Activated CD4-positive, alpha-beta T cell treated with anti-CD3 and anti-CD28 coated beads, Interleukin-2, amount 50 U/mL, for 4 hours (primary cell): ENCODE measurements at places on chromosomes 11 and 22.
A peak's percentile ranks its signal among the peaks of the same experiment; 100 is the strongest.

- DNase-seq = no peak
These were observed at the start of gene RAPSN for GRCh38 chr11:47448566-47449427. RAPSN (minus strand) TSS chr11:47449136; CDS start chr11:47448964, 172 bp downstream.

- DNase-seq = no peak
These were observed 93.7 kb downstream of the FCHSD2 start for GRCh38 chr11:73048446-73048845.

DNA sequence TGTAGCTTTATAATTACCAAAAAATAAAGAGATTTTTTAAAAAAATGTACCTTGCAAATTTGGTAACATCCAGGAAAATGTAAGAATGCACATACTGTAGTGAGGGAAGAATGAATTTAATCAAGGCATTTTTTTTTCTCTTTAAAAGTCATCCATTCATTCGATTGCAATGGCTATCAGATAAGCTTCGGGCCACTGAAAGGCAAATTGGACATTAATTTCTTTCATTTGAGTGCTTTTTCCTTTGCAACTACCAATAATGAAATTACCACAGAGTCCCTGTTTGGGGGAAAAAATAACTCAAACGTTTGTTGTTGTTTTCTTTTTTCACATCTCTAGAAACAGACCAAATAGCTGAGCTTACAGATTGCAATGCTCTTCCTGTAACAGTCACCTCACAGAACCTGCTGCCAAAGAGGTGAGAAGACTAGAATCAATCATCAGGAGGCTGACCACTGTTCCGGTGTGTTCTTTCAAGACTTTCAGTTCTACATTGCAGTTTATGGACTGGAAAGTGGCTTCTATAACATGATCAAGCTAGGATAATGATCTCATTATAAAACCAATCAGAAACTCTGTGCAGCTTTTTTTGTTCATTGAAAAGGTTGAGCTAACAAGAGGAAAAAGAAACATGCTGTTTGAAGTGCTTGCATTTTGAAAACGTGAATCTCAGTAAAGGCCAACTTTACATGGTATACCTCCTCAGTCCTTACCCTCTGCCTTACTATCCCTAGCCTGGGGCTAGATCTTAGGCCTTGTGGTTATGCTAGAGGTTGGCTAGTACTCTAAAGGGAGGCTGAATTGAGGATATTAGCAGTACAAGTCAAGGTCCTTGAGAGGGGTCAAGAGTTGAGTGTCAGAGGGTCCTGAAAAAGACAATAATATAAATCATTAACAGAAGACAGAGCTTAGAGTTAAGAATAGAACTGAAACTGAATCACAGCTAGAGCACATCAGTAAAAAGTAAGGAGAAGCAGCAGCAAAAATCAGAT lies 1276.1 kb downstream of the LRRC4C start:
- DNase-seq = no peak

- DNase-seq = no peak
These were observed 84.4 kb downstream of the CD44 start for GRCh38 chr11:35223371-35223796.

GRCh38 chr22:20994128-20994901 lies 7.6 kb downstream of the THAP7 start:
- no peak for DNase-seq

DNA sequence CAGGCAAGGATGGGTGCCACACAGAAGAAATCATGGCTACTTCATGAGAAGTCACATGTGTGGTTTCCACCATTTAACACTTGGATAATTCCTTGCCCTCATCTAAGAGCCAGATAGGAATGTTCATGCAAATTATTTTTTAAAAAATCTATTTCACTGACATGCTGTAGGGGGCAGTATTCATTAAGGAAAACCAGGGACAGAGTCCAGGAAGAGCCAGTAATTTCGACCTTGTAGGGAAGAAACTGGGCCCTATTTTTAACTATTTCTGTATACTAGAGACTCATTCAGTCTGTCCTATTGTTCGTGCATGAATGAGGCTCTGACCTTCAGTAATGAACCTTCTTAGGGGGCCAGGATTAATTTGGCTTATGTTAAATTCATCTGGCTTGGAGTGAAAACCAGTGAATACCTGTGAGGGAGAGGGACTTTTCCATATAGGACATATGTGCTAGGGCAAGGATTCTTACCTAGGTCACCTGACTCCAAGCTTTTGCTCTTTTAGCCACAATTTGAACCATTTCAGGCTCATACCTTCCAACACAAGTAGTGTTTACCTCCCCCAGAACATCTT lies 192.7 kb downstream of the NAV2 start:
- no peak for DNase-seq

DNA sequence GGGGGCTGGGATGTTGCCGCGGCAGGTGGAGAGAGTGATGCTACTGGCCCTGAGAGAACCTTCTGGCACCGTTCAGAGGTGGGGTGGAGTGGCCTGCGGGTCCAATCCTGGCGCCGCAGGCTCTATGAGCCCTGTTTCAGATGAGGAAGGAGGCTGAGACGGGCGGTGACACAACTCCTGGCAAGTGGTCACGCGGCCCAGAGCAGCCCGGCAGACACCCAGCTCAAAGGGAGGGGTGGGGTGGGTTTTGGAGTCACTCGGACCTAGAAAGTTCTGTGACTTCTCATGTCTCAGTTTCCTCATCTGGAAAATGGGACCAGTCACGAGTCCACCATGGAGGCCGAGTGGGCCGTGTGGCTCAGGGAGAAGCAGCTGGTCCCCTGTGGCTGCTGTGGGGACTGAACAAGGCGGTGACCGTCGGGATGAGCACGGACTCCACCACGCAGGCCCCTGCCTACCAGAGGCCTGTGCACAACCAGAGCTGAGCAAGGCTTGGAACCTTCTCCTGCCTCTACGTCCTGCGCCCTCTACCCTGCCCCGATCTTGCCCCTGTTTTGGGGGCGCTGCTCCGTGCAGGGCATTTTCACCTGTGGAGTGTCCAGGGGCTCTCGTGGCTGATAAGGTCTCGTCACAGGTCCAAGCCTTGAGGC lies 3.7 kb downstream of the TSPO start:
- DNase-seq = no peak

- no peak for DNase-seq
These were observed 493.6 kb upstream of the FAT3 start for GRCh38 chr11:91731051-91731450.

DNA sequence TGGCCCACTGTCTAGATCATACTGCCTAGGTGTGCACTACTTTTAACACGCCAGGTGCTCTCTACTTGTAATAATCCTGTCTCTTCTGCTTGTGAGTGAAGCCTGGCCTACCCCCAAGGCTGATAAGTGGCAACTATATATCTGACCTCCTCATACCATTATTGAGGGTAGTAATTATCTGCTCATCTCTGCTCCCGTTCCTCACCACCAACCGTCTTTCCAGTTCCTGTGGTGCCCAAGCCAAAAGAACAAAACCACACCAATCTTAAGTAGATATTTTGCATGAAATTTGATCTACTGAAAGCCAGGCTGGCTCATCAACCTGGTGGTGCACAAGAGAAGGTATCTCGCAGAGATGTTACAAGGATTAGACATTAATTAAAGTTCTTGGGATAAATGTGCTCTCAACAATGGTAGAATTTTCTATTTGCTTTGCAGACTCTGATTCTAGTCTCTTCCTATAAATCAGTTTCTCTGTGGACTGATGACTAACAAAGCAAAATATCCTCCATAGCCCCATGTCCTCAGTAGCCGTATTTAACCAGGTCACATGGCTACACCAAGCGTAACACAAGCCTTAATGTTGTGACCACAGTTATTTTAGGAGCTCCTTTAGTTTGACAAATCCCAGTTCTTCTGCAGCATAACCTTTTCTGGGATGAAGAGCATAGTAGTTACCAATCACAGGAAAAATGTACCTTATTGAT lies 267.2 kb downstream of the NTM start:
- DNase-seq = no peak

GRCh38 chr11:108818971-108819370 lies 154.1 kb downstream of the DDX10 start:
- no peak for DNase-seq

DNA sequence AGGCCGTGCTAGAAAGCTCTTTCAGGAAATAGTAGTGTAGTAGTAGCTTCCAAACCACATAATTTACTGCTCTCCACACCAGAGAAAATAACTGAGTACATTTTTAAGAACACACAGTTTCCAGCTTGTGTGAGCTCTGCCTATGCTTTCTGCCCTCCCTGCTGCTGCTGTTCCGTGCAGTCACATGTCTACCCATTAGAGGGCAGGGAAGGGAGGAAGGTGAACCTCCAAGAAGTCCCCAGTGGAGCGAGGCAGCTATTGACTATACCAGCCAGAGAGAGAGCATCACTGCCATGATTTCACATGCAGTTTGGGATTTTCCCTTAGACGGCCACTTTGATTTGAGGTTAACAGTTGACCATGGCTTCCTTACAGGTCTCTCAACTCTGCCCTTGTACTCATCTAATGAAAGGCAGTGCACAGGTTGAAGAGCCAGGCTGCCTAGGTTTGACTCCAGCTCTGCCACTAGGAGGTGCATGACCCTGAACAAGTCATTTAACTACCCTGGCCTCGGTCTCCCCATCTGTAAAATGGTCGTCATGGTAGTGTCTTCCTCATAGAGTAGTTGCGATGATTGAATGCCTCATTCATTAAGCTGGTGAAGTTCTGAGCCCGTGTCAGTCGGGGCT lies 19.7 kb upstream of the CTTN start:
- DNase-seq = no peak

- DNase-seq = peak; percentile 44
These were observed 7.5 kb downstream of the DPAGT1 start for GRCh38 chr11:119093942-119094815.

DNA sequence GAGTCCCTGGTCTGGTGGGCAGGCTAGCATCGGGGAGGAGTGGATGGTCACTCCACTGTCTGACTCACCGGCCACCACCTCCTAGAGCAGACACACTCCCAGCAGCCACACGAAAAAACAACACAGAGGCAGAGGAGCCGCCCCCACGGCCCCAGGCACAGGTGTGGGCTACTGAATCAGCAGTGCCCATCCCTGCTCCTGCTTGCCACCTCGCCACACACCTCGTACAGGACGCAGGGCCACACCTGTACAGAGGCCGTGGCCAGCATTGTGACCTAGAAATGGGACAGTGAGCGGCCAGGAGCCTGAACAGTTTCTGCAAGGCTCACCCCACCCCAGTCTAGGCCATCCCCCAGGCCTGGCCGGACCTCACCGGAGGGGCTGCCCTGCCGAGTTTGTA lies 14.0 kb downstream of the TRIM29 start:
- no peak for DNase-seq

GRCh38 chr11:44661311-44661717 lies 65.4 kb upstream of the TSPAN18 start:
- DNase-seq = no peak

DNA sequence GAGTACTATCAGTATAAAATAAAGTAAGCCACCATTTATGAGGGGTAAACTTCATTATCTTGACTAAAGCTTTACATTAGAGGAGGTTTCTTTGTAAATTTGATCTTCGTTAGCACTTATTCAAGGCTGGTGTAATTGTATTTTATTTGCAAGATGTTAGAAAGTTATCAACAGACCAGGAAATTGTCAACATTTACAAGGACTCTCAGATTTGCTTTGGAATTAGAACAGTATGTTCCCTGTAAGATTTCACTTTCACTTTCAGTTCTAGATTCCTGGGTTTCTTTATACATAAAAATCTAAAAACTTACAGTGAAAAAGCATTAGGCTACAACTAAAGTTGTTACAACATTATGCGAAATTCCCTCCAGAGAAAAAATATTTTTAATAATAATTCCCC lies 4.6 kb upstream of the BIRC3 start:
- no peak for DNase-seq

- DNase-seq = no peak
These were observed 48.7 kb downstream of the KCNQ1OT1 start for GRCh38 chr11:2651054-2651617.

- no peak for DNase-seq
These were observed 720 bp upstream of the MED17 start for GRCh38 chr11:93783362-93783761.

- DNase-seq = no peak
These were observed 6.5 kb downstream of the MLC1 start for GRCh38 chr22:50078761-50079160.

DNA sequence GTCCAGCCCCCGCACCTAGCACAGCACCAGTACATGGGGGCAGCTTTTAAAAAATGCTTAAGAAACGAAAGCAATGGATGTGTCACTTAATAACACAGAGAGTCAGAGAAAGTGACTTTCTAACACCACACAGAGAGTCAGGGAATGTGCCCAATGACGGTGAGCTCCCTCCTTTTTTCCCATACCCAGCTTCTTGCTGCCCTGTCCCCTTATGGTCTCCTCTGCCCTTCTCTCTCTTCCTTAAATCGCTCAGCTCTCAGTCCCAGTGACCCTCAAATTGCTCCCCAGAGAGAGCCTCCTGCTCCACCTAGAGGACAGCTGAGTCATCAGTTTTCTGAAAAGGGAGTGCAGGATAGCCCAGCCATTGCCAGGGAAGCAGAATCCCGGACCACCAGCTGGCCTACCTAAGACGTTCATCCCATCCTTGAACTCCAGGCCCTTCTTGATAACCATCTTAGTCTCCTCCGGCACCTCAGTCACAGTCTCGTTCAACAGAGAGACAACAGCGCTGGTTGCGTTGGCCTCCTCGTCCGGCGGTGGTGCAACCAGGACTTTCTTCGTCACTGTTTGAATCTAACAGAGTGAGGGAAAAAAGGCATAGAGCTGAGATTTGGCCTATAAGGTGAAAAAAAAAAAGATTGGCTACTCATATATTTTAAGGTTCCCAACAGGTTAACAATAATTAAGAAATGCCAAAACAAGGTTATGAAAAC lies 113.5 kb downstream of the SLC1A2 start:
- DNase-seq = peak; percentile 16

GRCh38 chr11:59186130-59186594 lies 14.2 kb downstream of the DTX4 start:
- DNase-seq = peak; percentile 32

- DNase-seq = no peak
These were observed 11.9 kb downstream of the PLAAT2 start for GRCh38 chr11:63551091-63551888.

DNA sequence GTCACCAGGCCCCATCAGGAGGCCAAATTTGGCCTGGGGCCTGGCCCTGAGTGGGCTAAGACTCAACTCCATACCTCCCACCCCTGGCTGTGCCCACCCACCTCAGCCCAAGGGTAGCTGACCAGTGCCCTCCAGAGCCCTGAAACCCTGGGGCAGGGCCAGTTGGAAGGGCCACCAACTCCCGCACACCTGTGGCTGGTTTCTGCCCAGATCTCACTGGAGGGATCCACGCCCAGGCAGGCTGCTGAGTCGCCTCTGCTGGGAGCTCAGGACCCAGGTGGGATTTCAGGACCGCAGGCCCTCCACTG lies 8.9 kb upstream of the PIM3 start:
- no peak for DNase-seq

- no peak for DNase-seq
These were observed 52.0 kb upstream of the SUSD2 start for GRCh38 chr22:24129263-24129651.

DNA sequence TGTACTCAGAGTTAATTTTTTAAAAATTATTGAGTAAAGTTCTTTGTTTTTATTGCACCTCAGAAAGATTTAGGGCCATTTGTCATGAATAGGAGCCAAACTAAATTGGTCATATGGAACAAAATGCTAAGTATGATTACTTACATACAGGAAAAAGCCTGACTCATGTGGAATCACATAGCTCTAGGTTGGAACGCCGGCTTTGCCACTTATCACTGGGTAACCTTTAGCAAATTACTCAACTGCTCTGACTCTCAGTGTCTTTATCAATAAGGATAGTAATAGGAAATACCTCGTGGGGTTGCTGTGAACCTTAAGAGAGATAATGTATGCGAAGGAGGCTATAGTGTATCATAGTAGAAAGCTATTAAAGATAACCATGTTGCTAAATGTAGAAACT lies 638.5 kb downstream of the NELL1 start:
- no peak for DNase-seq

- no peak for DNase-seq
These were observed 24.6 kb downstream of the LRFN4 start for GRCh38 chr11:66881451-66881835.

GRCh38 chr22:45892681-45893461 lies 84.1 kb downstream of the WNT7B start:
- DNase-seq = no peak
